ENCODE measurements at places on chromosomes 5 and 9. TPM values are rescaled to one million over a fixed set of nuclear protein-coding genes. Genes with fewer than 3 reads are reported as not detected.

- ATAC-seq: peak; percentile 82
These were observed 138.9 kb downstream of the NTRK2 start for GRCh38 chr9:84808416-84808815.

- ATAC-seq: no peak
These were observed 69.4 kb upstream of the CD180 start for GRCh38 chr5:67265951-67266350.

GRCh38 chr5:159217236-159217635 is 7.9 kb upstream of the RNF145 start:
- no peak for ATAC-seq

DNA sequence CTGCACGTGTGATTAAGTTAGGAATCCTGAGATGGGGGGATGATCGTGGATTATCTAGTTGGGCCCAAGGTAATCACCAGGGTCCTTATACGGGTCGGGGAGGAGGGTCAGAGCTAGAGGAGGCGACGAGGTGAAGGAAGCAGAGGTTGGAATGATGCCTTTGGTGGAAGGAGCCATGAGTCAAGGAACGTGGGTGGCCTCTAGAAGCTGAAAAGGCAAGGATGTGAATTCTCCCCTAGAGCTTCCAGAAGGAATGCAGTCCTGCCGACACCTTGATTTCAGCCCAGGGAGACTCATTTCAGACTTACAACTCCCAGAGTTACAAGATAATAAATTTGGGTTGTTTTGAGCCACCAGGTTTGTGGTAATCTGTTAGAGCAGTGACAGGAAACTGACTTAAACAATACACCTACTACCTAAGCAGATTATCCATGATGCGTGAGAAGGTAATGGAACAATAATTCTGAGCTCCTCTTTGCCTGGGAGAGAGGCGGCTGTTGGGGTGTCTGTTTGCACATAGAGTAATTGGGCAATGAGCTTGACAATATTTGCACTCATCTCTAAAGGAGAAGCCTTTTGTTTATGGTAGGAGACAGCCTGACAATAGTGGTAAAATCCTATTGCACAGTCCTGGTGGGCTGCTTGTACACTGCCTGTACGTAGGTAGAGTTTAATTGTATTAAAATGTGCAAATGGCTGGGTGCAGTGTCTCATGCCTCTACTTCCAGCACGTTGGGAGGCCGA is 129.3 kb upstream of the IER5L start:
- no peak for ATAC-seq

DNA sequence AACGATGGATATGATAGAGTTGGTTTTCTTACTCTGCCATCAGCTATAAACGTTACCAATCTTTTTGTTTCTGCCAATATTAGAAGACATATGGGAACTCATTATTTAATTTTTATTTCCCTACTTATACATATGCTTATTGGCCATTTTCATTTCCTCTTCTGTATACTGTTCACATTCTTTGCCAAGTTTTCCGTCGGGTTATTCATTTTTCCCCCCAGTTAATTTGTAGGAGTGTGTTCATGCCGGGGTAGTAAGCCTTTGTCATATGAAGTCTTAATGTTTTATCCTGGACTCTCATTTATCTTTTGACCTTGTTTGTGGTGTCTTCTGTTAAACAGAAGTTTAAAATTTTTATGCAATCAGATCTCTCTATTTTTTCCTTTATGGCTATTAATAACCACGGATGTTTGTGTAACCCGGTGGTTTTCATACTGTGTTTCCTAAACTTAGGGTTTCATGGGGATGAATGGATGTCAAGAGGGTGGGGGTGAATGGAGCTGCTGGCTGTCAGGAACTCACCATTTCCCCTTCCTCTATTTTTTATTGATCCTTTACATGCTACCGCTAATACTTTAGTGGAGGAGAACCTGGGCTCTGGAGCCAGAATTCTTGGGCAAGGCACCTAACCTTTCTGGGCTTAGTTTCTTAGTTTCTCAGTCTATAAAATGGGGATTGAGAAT is 42.5 kb upstream of the PPARGC1B start:
- no peak for ATAC-seq

GRCh38 chr5:172079876-172080275 is 73.4 kb upstream of the FBXW11 start:
- ATAC-seq: no peak

DNA sequence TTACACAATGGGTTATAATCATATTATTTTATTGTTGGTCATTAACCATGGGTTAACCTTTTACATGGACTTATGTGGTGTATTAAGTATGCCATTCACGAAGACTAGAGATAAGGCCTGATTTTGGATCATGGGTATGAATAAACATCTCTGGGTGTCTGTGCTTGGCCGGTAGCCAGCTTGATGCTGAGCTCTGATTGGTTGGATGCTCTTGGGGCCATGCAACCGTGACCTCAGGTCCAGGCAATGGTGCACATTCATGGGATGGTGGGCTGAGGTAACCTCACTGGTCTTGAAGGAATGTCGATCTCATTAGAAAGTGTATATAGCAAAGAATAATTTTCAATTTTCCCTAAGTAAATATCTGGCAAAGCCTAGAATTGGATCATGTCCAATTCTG is 158.2 kb upstream of the IL12B start:
- no peak for ATAC-seq

The OR13C9 gene
- not detected for total RNA-seq

The BTNL3 gene
- total RNA-seq: not detected

The PLPP7 gene
- total RNA-seq: 5.1 TPM

The JAKMIP2 gene
- total RNA-seq: 22.6 TPM

The FAM174A gene
- 17.7 TPM for total RNA-seq

The CYLC2 gene
- not detected for total RNA-seq
